Fibroblast of lung (primary cell): ENCODE measurements at places on chromosomes 12 and 14.
A peak's percentile ranks its signal among the peaks of the same experiment; 100 is the strongest.

DNA sequence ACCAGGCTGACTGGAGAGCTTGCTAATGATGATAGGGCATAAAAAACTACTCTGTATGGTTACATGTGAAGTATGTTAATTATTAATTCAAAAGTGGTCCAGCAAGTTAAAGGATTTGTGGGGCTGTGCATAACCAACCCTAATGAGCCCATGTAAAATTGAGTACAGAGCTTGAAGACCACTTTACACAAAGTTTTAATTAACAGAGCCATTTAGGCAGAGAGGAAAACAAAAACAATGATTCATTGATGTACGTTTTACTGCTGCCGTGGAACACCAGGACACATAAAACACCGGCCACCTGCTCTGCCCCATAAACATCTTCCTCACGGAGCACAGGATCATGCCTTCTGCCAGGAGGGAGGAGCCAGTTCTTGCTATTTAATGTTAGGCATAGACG lies 83.5 kb downstream of the RIMBP2 start:
- H3K4me3 ChIP-seq: no peak overlapping the region
- H3K27me3 ChIP-seq: no peaks in the 10 kb centered on the region
- no peak for DNase-seq
- H3K27ac ChIP-seq: no peak overlapping the region
- no peaks in the 10 kb centered on the region for H3K4me1 ChIP-seq

DNA sequence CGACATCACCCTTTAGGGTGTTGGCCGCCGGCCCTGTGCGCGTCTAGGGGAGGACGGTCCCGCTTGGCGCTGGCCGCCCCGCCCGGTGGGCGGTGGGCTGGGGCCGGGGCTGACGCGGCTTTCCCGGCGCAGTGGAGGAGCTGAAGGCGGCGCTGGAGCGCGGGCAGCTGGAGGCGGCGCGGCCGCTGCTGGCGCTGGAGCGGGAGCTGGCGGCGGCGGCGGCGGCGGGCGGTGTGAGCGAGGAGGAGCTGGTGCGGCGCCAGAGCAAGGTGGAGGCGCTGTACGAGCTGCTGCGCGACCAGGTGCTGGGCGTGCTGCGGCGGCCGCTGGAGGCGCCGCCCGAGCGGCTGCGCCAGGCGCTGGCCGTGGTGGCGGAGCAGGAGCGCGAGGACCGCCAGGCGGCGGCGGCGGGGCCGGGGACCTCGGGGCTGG lies 3.6 kb downstream of the TNFAIP2 start:
- peaks cover 30% of the 10 kb centered on the region for H3K4me1 ChIP-seq
- no peak overlapping the region for H3K4me3 ChIP-seq
- H3K36me3 ChIP-seq: peaks cover 24% of the 10 kb centered on the region
- no peak for DNase-seq
- no peaks in the 10 kb centered on the region for H3K27me3 ChIP-seq

DNA sequence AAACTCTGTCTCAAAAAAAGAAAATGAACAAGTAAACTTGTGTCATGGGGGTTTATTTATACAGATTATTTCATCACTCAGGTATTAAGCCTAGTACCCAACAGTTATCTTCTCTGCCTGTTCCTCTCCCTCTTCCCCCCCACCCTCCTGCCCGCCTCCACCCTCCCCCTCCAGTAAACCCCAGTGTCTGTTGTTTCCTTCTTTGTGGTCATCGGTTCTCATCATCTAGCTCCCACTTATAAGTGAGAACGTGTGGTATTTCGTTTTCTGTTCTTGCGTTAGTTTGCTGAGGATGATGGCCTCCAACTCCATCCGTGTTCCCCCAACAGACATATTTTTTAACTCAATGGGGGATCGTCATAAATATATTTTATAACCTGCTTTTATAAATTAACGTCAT lies 12.3 kb downstream of the IL31 start:
- no peaks in the 10 kb centered on the region for H3K27me3 ChIP-seq
- no peak overlapping the region for H3K27ac ChIP-seq
- no peaks in the 10 kb centered on the region for H3K36me3 ChIP-seq
- H3K4me3 ChIP-seq: no peak overlapping the region
- H3K4me1 ChIP-seq: no peaks in the 10 kb centered on the region
- DNase-seq: no peak

DNA sequence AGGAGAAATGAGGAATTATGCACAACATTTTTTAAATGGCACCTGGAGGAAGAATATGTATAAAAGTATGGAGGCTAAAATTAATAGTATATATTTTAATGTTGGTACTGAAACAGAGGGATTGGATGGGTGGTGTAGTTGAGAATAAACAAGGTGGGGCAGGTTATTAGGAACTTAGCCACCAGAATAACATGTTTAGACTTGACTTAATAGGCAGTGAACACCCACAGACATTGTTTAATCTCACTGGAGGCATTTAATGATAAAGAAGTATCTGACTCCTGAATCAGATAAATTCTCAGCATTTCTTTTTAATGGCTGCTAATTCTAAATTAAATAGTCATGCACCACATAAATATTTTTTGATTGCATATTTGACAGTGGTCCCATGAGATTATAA lies 139.7 kb downstream of the CNTN1 start:
- H3K27me3 ChIP-seq: no peaks in the 10 kb centered on the region
- H3K27ac ChIP-seq: no peak overlapping the region
- no peaks in the 10 kb centered on the region for H3K36me3 ChIP-seq
- H3K4me1 ChIP-seq: no peaks in the 10 kb centered on the region
- no peak overlapping the region for H3K4me3 ChIP-seq

DNA sequence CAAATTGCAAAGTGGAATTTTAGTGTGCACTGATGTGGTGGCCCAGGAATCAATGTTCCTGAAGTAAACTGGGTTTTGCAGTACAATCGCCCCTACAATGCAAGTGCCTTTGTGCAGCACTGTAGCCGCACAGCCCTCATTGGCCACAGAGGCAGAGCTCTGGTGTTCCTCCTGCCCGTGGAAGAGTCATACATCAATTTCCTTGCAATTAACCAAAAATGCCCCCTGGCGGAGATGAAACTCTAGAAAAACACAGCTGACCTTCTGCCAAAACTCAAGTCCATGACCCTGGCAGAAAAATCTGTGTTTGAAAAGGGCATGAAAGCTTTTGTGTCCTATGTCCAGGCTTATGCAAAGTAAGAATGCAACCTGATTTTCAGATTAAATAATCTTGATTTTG lies 117.9 kb upstream of the PRB2 start:
- H3K4me3 ChIP-seq: no peak overlapping the region
- peak; percentile 21 for DNase-seq
- no peaks in the 10 kb centered on the region for H3K4me1 ChIP-seq
- H3K36me3 ChIP-seq: no peaks in the 10 kb centered on the region
- no peak overlapping the region for H3K27ac ChIP-seq
- H3K27me3 ChIP-seq: no peaks in the 10 kb centered on the region

- no peak overlapping the region for H3K4me3 ChIP-seq
- no peaks in the 10 kb centered on the region for H3K27me3 ChIP-seq
- no peaks in the 10 kb centered on the region for H3K36me3 ChIP-seq
Measured at GRCh38 chr14:25832585-25832984, 765.2 kb downstream of the NOVA1 start.

DNA sequence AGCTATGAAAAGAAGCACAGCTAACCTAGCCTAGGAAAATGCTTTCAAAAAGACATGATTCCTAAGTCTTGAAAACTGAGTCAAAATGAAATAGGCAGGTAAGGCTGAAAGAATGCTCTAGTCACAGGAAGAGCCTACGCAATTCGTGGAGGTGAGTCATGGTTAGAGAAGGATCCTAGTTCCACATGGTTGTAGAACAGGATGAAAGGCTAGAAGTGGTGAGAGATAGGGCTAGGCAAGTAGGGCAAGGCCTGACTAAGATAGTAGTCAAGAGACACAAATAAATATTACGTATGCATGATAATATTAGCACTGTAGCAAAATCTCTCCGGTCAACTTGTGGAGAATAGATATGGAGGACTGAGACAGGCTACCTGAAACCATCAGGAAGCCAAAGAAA lies 47.2 kb downstream of the PLCZ1 start:
- H3K27ac ChIP-seq: no peak overlapping the region
- no peaks in the 10 kb centered on the region for H3K36me3 ChIP-seq
- no peak overlapping the region for H3K4me3 ChIP-seq

DNA sequence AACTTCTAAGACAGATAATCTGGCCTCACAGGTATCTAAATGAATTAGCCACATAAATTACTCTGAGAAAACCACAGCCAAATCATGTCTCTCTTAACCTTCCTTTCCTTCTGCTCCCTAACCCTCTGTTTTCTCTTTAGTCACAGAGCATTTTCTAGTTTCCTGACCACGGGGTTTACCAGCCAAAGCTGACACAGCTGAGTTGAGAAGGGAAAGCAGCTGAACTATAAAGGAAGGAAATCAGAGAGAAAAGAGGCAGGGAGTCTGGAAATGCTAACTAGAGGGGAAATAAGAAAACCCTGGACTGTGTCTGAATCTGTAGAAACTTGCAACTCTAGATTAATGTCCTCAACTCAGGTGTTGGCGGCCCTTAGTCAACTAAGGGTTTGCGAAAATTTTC lies 24.4 kb downstream of the ANKS1B start:
- H3K27me3 ChIP-seq: no peaks in the 10 kb centered on the region
- H3K4me3 ChIP-seq: no peak overlapping the region
- H3K4me1 ChIP-seq: no peaks in the 10 kb centered on the region
- no peak overlapping the region for H3K27ac ChIP-seq
- H3K36me3 ChIP-seq: no peaks in the 10 kb centered on the region
